Right lobe of liver (tissue), 6 donors: ENCODE measurements at places on chromosomes 3 and 15. TPM values are rescaled to one million over a fixed set of nuclear protein-coding genes. Genes with fewer than 3 reads are reported as not detected.
A peak's percentile ranks its signal among the peaks of the same experiment; 100 is the strongest.

The BCHE gene
- 53.8 TPM for total RNA-seq

The GPR171 gene
- not detected for total RNA-seq

The SLC28A2 gene
- not detected for total RNA-seq

The STRIT1 gene
- total RNA-seq = not detected

The ITPKA gene
- 2.0 TPM for total RNA-seq

The CFAP91 gene
- total RNA-seq = 5.7 TPM

The SLC25A38 gene
- total RNA-seq = 20.9 TPM

DNA sequence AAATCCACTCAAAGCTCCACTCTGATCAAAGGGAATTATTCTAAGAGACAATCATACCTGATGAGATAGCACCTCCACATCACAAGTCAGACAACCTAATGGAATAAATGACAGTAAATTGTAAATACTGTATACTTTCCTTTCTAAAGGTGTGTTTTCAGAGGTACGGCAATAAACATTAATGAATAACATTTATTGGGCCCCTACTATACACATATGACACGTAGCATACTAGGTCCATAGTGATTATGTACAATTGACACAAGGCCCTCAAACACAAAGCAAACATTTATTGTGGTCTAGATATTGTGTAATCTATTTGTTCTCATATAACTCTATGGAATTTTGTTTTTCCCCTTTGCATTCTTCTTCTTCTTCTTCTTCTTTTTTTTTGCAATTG is 429.8 kb downstream of the FOXP1 start:
- no peak for DNase-seq

- no peak for DNase-seq
Measured at GRCh38 chr3:120029749-120030148, 64.5 kb downstream of the GSK3B start.

GRCh38 chr15:72402726-72403125 is 4.6 kb downstream of the TMEM202 start:
- no peak for DNase-seq

GRCh38 chr3:52471371-52472238 is 16.2 kb downstream of the NISCH start:
- peak; percentile 95 for DNase-seq

DNA sequence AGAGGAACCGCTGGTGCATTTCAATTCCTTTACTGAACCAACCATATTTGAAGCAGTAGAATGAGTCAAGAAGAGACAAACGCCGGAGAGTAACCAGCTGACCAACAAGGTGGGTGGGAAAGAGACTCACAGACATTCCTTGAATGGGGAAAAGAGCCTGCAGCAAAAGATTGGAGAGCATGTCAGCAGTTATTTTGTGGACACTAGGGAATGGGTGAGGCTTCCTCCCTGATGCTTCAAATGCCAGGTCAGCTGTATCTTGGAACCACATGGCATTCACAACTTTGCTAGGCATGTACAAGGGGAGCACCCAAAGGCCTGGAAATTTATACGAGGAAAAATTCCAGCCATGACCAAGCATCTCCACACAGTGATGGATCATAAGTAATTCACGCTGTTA is 29.9 kb upstream of the ZKSCAN7 start:
- no peak for DNase-seq

GRCh38 chr3:66099541-66100065 is 60.9 kb upstream of the MAGI1 start:
- DNase-seq = no peak

GRCh38 chr3:7194071-7194835 is 333.3 kb downstream of the GRM7 start:
- DNase-seq = no peak

DNA sequence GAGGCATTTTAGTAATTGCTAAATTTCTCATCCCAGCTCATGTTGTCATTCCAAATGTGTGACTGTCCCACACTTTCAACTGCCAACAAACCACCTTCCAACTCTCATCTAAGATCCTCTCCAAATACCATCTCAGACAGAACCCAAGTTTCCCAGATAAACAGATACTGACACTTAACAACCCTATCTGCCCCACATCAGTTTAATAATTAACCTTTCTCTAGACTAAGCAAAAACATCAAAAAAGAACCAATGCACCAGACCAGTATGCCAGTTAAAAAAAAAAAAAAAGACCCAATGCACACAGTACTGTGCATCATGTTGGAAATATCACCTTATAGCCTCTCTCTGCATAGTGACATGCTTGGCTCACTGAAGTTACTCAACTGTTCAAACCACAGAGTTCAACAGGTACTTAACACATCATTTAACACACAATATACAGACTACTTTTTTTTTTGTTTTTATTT is 5.5 kb downstream of the SFMBT1 start:
- DNase-seq = no peak

GRCh38 chr15:28023422-28023821 is 75.7 kb downstream of the OCA2 start:
- DNase-seq = no peak

DNA sequence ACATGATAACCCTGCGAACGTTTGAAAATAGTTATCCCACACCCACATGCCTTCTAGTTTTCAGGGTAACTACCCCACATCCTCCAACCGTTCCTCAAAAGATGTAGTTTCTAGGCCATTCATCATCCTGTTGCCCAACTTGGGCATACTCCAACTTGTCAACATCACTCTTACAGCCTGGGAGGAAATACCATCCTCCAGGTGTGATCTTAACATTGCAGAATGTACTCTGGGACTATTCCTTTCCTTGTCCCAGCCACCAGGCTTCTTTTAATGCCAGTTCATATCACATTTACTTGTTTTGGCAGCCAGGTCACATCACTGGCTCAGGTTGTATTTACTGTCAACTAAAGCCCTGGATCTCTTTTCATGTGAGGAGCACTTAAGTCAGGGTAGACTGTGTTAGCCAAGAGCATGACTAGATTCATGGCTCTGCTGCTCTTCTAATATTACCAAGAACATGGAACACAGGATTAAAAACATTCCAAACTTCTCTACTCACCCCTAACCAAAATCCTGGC is 4.0 kb upstream of the DENND6A start:
- no peak for DNase-seq

DNA sequence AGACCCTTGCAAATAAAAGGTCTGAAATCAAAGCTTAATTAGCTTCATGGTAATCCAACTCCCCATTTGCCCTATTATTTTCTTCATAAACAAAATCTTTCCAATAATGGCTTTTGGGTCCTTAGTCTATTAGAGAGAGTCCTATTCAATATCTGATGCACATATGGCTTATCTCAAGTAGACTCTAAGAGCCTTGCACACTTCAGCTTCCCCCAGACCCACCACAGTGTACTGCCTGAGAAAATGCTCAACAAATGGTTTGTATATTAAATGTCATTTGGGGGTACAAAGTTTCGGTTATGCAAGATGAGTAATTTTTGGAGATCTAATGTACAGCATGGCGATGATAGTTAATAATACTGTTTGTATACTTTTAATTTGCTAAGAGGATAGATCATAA is 28.9 kb downstream of the FSTL1 start:
- no peak for DNase-seq

DNA sequence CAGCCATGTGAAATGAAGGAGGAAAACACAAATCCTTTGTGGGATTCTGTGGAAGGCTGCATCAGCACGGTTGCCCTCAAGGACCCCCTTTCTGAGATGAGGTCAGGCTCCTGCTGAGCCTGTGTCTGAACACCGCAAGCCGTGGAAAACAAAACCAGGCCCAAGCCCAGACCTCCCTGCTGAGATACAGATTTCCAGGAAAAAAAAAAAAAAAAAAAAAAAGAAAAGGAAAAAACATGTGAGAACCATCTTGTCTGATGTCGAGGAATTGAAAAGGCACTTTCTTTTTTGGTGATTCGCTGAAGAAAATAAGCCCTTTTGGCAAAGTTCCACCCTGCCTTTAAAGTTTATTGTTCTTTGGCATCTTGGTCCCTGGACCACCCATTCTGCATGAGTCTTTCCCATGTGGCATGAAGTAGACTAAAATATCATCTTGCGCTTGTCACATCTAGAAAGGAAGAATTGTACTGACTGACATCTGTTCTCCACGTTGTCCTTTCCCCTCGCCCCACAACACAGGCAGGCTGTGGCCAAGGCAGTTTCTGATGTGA is 117.6 kb downstream of the CHST2 start:
- DNase-seq = no peak

GRCh38 chr3:45524565-45524964 is 70.0 kb upstream of the LIMD1 start:
- no peak for DNase-seq

DNA sequence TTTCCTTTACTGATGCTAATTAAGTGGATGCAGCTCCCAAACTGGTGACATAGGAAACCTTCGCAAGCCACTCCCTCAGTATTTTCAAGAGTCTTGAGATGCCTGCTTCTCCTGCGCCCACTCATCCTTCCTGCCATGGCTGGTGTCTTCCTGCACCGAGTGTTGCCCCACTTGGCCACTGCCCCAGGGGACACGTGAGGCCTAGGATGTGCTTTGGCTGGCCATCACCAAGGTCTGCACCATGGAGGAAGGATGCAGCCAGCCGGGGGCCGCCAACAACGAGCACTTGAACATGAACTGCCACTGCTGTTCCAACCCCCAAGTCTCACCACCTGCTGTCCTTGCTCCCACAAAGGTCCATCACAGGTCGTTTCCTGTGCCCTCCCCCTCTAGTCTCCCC is 34.1 kb downstream of the EPHB3 start:
- DNase-seq = no peak

GRCh38 chr3:45958321-45958791 is 15.1 kb downstream of the CXCR6 start:
- no peak for DNase-seq

GRCh38 chr3:144109944-144110343 is 138.3 kb downstream of the DIPK2A start:
- no peak for DNase-seq

- DNase-seq = no peak
Measured at GRCh38 chr3:89395996-89396395, 288.6 kb downstream of the EPHA3 start.

- DNase-seq = no peak
Measured at GRCh38 chr3:56557831-56558170, 826 bp downstream of the CCDC66 start.

- DNase-seq = no peak
Measured at GRCh38 chr15:76201536-76202255, 109.6 kb downstream of the ETFA start.

DNA sequence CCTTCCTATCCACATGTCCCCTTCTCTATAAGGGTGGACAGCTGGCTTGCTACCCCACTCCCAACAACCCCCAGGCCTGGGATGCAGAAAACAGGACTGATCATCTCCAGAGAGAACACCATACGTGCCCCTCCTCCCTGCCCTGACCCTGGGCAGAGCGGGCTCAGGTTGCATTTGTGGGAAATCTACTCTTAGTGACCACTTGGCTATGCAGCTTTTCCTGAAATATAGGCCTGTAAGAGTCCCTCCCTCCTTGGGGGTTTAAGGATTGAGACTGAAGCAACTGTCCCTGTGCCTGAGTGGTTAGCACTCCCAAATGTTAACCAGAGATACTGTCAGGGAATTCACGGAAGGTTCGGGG is 11.7 kb downstream of the SH2D7 start:
- no peak for DNase-seq
